Left cardiac atrium (tissue), 4 donors: ENCODE measurements at places on chromosomes 16 and 17. TPM values are rescaled to one million over a fixed set of nuclear protein-coding genes. Genes with fewer than 3 reads are reported as not detected.

Gene TMEM94
- total RNA-seq = 46.0 TPM

Gene MT1H
- not detected for total RNA-seq

Gene PRKAR1A
- total RNA-seq = 483 TPM

Gene SMIM22
- not detected for total RNA-seq

Gene PRR15L
- total RNA-seq = 0.62 TPM

Gene MT1M
- total RNA-seq = 15.2 TPM

Gene OR2C1
- not detected for total RNA-seq

Gene ODAD4
- total RNA-seq = 1.3 TPM

Gene GJD3
- total RNA-seq = 1.3 TPM

Gene PAFAH1B1
- 84.0 TPM for total RNA-seq

Gene CFAP119
- total RNA-seq = 1.1 TPM

Gene CDRT15L2
- not detected for total RNA-seq

Gene CRYBA1
- total RNA-seq = not detected

Gene ACSF2
- total RNA-seq = 64.8 TPM

Gene LGALS9
- total RNA-seq = 49.3 TPM

Gene TOP2A
- 4.2 TPM for total RNA-seq

Gene CYBC1
- 43.6 TPM for total RNA-seq

Gene KNOP1
- 9.1 TPM for total RNA-seq

Gene ABCC11
- total RNA-seq = not detected

Gene TMEM238L
- total RNA-seq = not detected

Gene SEC14L5
- total RNA-seq = 2.3 TPM

Gene TBC1D3I
- not detected for total RNA-seq

Gene LCAT
- 12.8 TPM for total RNA-seq

Gene HSBP1
- 160 TPM for total RNA-seq

Gene SLC12A3
- total RNA-seq = not detected

Gene MAPT
- 20.8 TPM for total RNA-seq

Gene GAS7
- total RNA-seq = 119 TPM

Gene FBXL16
- 1.0 TPM for total RNA-seq

Gene SKAP1
- 0.88 TPM for total RNA-seq

Gene KCTD5
- 15.2 TPM for total RNA-seq

Gene CTRB2
- total RNA-seq = not detected

Gene MT1E
- 114 TPM for total RNA-seq

Gene USP22
- total RNA-seq = 152 TPM

Gene CCT6B
- 2.3 TPM for total RNA-seq

Gene DNAH2
- 0.24 TPM for total RNA-seq

Gene CYLD
- 26.7 TPM for total RNA-seq

Gene SNX11
- 13.3 TPM for total RNA-seq

Gene PRSS36
- total RNA-seq = 3.0 TPM

Gene PRSS21
- total RNA-seq = not detected

Gene FAM234A
- total RNA-seq = 160 TPM

Gene DYNLRB2
- total RNA-seq = not detected

Gene MYH1
- not detected for total RNA-seq

Gene MT1X
- 104 TPM for total RNA-seq

Gene GP1BA
- total RNA-seq = 0.15 TPM

Gene CD300LF
- 0.44 TPM for total RNA-seq

Gene SP6
- 0.24 TPM for total RNA-seq

Gene TBC1D3B
- 2.2 TPM for total RNA-seq

Gene KRTAP4-5
- not detected for total RNA-seq

Gene GNG13
- total RNA-seq = not detected

Gene GAS2L2
- 1.1 TPM for total RNA-seq

Gene CDH11
- total RNA-seq = 12.8 TPM

Gene MT3
- 8.2 TPM for total RNA-seq
